ENCODE measurements at places on chromosomes 2 and 18.

DNA sequence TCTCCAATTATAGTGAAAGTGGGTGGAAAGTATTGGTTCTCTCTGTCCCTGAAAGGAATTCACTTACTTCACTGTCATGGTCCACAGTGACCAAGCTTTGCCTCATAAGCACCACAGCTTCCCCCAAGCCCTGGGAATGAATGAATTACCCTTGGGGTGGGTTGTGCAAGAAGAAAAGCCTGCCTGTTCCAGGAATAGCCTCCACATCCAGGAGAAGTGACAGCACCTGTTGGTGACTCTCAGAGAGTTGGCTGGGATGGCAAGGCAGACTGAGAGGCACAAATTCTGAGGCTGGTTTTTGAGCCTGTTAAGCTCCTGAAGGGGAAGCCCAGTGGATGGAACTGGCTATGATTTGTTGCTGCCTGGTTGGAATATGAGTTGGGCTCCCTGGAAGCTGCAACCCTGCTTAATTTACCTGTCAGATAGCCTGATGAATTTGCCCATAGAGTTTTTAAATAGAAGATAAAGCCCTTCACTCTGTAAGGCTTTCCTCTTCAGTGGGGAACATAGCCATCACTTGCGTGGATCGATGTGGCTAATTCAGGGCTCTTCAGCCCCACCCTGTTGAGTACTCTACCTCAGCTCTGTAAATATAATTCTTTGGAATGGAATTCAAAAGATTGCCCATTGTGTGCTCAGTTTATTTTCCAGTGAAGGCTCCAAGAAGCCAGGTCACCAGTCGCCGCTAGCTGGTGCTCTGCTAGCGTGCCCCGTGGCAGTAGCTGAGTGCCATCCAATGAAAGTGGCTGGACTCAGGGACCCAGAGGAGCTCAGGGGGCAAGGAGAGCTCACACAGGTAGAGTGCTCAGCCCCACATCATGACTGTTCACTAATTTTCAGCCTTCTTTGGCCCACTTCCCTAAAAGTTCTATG is 479.3 kb downstream of the IRS1 start:
- no peak for DNase-seq

DNA sequence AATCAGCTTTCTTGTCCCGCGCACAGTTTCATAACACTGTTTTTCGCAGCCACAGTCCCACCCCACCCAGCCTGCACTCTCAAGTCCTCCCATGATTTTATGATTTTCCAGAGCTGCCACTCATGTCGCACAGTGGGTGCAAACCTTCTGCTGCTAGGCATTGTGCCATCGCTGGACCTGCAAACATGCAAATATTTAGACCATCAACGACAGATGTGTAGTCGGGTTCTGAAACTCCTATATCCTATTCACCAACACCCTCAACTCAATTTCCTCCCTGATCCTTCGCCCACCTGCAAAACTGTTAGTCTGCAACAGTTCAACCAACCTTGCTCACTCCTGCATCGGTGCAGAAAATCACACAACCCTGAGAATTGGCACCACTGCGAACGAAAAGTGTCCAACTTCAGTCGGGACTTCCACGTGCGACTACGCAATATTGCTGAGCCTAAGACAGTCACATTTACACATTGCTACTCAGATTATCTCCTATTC is 871 bp upstream of the ALS2 start:
- no peak for DNase-seq

DNA sequence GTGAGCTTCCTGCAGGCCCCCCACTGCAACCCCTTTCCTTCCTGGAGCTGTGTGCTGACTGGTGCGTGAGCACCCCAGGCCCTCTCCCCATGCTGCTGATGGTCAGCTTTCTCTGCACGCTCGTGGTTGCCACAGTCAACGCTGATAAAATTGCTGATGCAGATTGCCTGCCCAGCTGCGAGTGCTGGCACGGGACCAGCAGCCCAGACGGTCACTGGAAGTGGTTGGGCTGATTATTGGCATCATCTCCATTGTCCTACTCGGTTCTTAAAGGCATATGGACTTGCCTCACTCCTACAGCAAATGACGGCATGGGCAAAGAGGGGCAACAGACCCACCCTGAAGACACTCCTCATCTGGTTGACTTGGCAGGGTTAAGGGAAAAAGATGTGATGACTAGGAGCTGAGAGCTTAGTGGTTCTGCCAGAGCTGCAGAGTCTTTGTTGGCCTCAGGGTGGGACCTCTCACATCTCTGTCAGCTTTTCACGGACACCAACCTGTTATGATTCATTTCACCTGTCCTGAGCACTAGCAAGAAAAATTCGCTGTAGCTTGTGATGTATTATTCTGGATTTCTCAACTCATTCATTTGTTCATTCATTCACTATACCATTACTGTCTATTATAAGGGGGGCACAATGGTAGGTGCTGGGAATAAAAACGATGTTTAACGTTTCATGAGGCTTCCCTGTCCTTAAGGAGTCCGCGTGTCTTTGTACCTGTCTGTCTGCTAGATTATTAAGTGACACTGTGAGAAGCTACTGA is 38.4 kb downstream of the PAX8 start:
- DNase-seq = no peak

GRCh38 chr2:223725494-223725893 is 111.9 kb downstream of the AP1S3 start:
- DNase-seq = no peak

- no peak for DNase-seq
Observed at GRCh38 chr2:46960618-46961017, 45.0 kb upstream of the MCFD2 start.
